ENCODE measurements at places on chromosomes 2 and 18.

GRCh38 chr18:79597176-79597830 is 82.3 kb upstream of the CTDP1 start:
- DNase-seq, result no peak

GRCh38 chr2:224986477-224986876 is 55.8 kb downstream of the DOCK10 start:
- DNase-seq, result no peak

GRCh38 chr2:128233790-128234395 is 84.8 kb downstream of the HS6ST1 start:
- DNase-seq, result no peak

DNA sequence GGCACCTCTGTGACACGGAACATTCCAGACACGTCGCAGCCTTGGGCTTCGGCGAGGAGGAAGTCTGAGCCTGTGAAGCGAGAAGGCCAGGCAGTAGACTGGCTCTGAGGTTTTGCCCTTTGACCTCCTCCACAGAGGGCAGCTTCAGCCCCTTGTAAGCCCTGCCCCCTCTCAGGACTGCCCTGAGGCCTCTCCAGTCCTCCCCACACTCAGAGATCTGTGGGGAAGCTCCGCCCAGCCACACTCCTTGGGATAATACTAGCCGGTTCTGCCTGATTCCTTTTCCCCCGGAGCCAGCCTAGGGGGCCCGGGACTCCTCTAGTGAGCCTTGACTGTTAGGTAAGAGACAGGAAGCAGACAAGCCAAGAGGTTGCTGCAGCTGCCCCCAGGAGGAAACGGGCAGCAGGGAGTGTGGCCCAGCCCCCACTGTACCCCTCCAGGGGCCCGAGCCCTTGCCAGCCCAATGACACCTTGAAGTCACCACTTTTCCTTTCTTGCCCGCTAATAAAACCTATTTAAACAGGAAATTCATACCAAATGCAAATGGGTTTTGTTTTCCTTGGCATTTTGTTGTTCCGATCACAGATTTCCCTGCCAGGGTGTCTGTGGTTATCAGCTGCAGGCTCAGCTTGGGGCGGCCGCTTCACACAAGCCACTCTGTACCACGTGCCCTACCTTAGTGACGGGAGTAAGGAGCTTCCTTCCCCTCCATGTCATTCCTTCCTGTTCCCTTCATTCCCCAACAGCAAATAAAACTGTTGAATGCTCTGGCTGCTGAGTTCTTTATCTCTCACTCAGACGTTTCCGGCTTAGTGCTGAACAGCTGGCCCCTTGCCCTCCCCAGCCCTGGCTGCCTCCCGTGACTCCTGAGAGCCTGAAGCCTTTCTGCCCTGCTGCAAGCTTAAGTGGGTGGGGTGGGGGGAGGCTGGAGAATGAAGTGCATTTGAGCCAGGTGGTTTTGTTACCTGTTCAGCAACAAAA is 124.7 kb downstream of the CABLES1 start:
- peak; percentile 9 for DNase-seq

DNA sequence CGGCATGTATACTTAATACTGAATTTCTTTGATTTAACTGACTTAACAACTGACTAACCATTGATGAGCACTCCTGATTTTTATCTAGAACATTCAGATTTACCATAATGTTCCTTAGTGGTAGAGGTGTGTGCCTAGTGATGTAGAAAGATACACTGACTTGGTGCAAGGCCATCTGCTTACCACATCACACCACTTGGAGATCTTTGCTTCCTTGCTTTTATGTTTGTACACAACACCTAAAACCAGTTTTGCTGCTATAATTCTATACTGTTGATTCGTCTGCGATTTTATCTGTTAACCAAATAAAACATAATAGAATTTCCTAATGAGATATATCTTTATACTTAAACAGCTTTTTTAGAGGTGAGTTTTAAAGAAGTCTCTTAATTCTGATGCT is 3.9 kb upstream of the FARP2 start:
- DNase-seq, result no peak

- DNase-seq, result no peak
Observed at GRCh38 chr18:58538604-58539386, 90.1 kb downstream of the ALPK2 start.

DNA sequence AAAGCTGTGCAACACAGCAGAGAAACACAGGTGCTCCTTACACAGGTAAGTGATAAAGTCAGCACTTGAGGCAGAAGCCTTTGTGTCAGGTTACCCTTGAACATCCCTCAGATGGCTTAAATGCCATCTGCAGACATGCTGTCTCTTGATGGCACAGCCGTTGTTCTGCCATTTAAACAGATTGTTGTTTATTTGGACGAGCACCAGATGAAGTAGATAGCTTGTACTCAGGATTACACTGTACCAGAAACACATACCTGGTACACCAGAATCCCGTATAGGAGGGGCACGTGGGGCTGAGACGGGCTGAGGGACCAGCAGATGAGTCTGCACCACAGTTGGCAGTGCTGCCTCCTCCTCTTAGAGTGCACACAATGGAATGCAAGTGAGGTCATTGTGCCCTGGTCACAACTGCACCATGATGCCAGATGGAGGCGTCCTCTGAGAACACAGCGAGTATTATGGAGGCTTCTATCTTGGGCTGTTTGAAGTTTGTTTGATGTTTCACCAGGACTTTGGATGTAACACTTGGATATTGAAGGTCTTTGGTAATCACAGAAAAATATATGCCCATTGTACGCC is 143.0 kb downstream of the TANC1 start:
- DNase-seq, result no peak

DNA sequence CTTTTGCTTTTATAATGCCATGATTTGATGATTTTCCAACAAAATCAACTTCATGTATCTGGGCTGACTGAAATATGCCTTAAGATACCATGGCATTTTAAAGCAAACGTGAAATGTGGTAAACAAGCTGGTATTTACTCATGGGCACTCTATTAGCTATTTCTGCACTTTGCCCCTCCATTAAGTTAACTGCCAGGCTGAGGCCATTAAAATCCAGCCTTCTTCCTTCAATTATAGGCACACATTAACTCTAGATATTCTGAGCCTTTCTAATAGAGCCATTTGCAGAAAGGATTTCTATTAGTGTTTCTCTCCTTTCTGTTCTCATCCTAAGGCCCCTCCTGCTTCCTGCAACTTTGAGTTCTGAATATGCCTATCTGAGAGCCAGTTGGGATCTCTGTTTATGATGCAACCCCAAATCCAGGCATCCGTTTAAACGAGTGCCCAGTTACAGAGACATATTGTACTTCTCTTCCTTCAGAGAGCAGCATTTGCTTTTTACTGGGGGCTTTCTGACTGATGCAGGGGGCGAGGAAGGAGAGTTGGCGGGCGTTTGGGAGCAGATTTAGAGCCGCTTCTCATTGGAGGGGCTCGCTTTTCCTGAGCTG is 1.6 kb upstream of the KCNJ3 start:
- no peak for DNase-seq

DNA sequence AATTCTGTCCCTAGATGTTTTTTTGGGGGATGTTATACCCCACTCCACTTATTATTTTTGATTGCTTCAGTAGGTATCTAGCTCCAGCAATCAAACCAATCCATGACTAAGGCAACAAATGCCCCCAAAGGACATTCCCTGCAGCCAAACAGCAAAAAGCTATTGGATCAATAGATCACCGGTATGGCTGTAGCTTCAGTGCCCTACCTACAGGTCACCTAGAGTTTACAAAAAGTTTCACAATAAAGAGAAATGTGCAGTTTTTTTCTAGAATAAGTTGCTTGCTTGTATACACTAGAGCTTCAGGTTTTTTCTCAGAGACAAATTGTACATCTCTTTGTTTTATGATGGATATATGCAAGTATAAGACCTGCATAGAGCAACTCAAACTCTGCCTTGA is 27.7 kb downstream of the PDE11A start:
- no peak for DNase-seq

DNA sequence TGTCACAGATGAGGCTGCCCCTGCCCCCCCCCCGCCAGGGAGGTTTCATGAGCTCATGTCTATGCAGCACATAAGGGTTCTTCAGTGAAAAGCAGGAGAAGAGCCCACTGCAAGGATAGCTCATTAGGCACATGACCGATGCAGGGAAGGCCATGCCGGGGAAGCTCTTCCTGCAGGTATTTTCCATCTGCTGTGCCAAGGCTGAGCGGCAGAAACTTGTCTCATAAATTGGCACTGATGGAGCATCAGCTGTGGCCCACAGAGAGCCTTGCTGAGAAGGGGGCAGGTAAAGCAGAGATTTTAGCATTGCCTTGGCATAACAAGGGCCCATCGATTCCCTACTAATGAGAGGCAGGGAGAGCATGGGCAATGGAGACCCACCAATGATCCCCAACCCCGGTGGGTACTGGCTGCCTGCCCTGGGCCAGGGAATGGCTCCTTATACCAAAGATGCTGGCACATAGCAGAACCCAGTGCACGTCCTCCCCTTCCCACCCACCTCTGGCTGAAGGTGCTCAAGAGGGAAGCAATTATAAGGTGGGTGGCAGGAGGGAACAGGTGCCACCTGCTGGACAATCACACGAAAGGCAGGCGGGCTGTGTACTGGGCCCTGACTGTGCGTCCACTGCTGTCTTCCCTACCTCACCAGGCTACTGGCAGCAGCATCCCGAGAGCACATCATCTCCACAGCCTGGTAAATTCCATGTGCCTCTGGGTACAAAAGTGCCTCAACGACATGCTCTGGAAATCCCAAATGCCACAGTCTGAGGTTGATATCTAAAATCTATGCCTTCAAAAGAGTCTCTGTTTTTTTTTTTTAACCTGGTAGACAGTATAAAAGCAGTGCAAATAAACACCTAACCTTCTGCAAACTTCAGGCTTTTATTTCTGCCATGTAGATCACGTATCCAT is 41.4 kb downstream of the STEAP3 start:
- DNase-seq, result no peak

GRCh38 chr2:11861044-11861443 is 114.6 kb downstream of the LPIN1 start:
- DNase-seq, result no peak

- no peak for DNase-seq
Observed at GRCh38 chr2:100265226-100265625, 57.1 kb downstream of the LONRF2 start.

DNA sequence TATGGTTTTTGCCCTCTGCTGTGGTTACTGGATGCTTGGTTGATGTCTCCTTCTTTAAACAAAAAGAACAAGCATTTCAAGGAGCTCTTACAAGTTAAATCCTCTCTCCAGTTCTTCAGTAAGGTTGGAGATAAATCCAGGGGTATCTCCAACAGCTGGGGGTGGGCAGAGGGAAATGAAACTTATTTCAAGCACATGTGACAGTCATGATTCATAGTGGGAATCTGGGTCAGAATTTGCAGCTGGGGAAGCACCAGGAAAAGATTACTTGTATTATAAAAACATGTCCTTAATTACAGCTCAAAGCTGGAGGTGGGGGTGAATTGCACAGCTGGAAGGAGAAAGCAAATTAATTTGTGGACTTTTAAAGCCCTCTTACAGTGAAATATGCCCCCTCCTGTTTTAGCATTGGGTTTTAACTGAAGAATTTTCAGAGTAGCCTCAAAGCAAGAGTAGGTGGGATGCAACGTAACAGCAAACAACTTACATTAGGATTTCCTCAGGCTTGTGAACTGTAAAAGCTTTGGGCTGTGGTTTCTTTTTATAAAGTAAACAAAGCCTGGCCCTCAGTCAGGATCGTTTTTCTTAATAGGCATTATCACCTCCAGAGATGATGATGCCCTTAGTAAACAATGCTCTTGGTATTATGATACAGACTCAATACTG is 596.4 kb downstream of the NYAP2 start:
- DNase-seq, result no peak

DNA sequence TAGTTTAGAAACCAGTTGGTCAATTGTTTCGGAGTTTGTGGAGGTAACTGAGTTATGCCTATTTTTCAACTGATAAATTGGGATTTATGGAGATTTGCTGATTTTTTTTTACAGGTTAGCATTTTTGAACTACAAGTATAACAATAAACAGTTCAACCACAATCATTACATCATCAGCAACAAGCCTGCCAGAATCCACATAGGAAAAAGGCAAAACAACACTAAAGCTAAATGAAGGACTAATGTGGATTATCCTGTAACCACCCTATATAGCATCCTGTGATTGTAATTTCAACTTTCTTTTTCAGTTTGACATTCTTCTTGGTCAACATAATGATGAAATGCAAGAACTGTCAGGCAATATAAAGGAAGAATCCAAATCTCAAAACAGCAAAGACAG is 76.5 kb downstream of the CCDC102B start:
- no peak for DNase-seq

- DNase-seq, result no peak
Observed at GRCh38 chr2:45765007-45765727, 113.7 kb downstream of the PRKCE start.

DNA sequence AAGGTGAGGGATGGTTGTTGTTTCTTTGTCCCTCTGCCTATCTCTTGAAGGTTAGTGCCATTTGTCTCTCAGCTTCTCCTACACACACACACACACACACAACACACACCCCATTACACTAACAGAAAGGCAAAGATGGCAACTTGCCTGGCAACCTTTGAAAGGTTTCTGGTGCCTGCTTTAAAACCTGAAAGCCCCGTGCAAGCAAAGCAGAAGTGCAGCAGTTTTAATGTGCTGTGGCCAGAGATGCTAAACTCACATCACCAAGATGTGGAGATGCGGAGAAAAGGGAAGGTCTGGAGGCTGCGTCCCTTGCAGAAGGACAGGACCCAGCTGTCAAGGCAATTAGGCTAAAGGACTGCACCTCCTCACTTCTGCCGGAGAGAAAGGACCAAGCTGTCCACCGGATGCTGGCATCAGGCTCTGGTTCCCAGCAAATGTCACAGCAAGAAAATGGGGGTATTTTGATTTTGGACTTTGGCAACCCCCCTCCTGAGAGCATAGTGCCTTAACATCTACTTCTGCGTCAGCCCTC is 196.4 kb downstream of the ARL4C start:
- DNase-seq, result no peak

DNA sequence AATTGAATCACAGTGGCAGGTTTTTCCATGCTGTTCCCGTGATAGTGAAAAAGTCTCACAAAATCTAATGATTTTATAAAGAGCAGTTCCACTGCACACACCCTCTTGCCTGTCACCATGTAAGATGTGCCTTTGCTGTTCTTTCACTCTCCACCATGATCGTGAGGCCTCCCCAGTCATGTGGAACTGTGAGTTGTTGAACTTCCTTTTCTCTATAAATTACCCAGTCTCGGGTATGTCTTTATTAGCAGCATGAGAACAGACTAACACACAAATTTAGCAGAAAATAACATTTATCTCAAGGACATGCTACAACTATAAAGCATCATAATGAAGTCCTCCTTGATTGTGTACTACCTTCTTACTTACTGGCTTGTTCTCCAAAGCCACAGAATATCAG is 1526.0 kb downstream of the LRP1B start:
- DNase-seq, result no peak

GRCh38 chr2:152573168-152573567 is 144.1 kb downstream of the PRPF40A start:
- peak; percentile 2 for DNase-seq
